Stimulated activated CD8-positive, alpha-beta memory T cell treated with anti-CD3 and anti-CD28 coated beads, Interleukin-4, amount 100 ng/mL, for 1 hour (primary cell): ENCODE measurements at places on chromosomes 4 and X.

- no peak for DNase-seq
These were observed 11.3 kb downstream of the EVC start for GRCh38 chr4:5722328-5722727.

- no peak for DNase-seq
These were observed 102.7 kb downstream of the TRAM1L1 start for GRCh38 chr4:116982656-116983055.

DNA sequence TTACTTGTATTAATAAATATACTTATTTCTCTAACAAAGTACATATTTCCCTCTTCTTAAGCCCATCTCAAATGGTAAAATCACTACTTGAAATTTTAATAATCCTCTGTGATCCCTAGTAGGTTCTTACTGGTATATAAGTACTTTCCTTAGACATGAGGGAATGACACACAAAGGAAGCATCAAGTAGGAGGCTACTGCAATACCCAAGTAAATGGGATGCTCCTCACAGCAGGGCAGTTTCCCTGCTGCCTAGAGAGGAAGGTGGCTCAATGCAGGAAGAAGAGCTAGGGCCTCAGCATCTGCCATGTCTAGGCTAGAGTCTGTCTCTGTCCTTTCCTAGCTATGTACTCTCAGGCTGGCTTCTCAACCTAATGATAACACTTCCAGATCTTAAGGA, 122.1 kb upstream of the DIPK2B start:
- DNase-seq = no peak

DNA sequence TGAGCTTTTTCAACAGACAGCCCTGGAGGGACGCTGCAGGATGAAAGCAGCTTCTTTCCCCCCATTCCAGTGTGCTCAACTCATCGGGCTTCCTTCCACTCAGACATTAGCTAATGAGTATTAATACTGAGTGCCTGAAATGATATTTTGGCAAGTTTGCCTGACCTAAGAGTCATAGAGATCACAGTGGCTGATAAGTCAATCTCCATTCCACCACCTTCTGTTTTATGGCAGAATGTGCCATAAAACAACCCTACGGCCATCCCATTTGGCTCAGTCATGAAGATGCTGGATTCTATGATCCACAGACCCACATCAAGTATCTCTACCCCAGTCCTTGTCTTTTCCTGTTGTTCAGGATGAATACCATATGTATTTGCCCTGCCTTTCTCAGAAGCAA, 48.3 kb upstream of the MAB21L2 start:
- DNase-seq = no peak

GRCh38 chrX:37672563-37672962, 13.0 kb upstream of the XK start:
- DNase-seq = no peak

- no peak for DNase-seq
These were observed 16.4 kb downstream of the ZNF732 start for GRCh38 chr4:288891-289290.

- DNase-seq = no peak
These were observed 12.7 kb upstream of the PAQR3 start for GRCh38 chr4:78951862-78952472.

GRCh38 chr4:147994491-147995385, 262.9 kb downstream of the ARHGAP10 start:
- no peak for DNase-seq

GRCh38 chrX:13223868-13224567, 95.8 kb downstream of the ATXN3L start:
- no peak for DNase-seq

GRCh38 chrX:103688946-103689345, 2.4 kb upstream of the MORF4L2 start:
- DNase-seq = no peak

DNA sequence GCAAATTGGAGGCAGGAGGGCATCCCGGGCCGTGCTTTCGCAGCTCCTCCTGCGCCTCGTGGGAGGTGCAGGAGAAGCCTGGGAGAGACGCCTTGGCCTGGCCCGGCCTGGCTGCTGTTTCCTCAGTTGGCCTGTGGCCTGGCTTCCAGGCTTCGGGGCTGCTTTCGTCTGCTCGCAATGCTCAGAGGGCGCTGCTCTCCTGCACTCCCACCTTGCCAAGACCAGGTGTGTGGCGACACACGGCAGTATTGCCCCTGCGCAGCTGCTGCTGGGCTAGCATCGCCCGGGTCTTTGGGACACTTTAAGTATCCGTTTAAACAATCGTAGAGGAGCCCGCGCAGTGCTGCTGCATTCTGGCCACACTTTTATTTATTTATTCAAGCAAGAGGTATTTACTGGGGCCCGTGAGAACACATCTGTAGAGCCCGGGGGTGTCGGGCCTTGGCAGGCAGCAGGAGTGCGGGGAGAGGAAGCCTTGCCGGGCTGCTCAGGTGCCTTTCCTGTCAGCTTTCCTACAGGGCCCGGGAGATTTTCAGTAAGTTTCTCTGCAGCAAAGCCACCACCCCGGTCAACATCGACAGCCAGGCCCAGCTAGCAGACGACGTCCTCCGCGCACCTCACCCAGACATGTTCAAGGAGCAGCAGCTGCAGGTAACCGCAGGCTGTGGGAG, 26.2 kb upstream of the HGFAC start:
- no peak for DNase-seq

GRCh38 chr4:53497487-53498244, 93.6 kb downstream of the LNX1 start:
- no peak for DNase-seq

- DNase-seq = no peak
These were observed 90.9 kb upstream of the SPRY1 start for GRCh38 chr4:123305736-123306135.

DNA sequence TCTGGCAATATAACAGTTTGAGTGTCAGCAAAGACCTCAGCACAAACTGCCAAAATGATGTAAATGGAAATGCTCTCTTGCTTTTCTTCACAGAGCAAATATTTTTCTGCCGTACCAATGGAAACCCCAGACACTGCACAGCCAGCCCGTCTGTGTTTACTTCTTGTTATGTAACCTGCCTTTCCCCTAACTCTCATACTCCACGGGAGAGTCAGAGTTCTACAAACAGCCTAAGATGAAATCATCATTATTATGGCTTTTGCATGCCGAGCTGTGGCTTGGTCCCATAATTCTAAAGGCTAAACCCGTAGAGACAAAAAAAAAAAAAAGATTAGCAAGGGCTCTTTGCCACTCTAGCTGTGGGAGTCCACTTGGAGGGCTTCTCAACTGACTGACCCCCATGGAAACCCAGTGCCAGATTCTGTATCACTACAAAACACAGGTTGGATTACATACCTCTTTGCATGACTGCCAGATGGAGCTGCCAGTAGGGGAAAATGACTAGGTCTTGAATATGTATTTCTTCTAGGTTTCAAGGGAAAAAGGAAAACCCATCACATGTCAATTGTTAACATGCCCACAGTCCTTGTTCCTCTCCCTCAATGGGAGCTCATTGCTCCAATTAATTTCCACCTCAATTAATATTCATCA, 197.2 kb upstream of the CNKSR2 start:
- DNase-seq = no peak

- DNase-seq = no peak
These were observed 452.4 kb downstream of the BCOR start for GRCh38 chrX:39645178-39645895.

GRCh38 chr4:172992648-172993378, 175.8 kb upstream of the GALNT7 start:
- DNase-seq = no peak

GRCh38 chr4:123200051-123200940, 196.3 kb upstream of the SPRY1 start:
- no peak for DNase-seq

DNA sequence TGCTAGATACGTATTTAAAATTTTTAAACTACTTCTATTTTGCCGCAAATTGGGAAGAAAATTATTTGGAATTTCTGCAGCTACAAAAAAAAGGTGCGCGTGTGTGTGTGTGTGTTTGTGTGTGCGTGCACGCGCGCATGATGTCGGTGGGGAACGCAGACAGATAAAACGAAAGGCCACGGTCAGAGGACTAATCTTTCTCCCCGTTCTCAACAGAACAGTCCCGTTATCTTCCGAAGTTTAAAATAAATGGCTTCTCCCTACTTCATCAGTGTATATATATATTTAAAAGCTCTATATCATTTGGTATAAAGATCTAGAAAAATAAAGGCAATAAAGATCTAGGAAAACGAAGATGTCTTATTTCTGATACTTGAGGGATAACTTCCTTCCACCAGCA, 1.5 kb downstream of the MGARP start:
- no peak for DNase-seq

- no peak for DNase-seq
These were observed 159.8 kb upstream of the JADE1 start for GRCh38 chr4:128649575-128650205.

- no peak for DNase-seq
These were observed 191.2 kb downstream of the FRMPD4 start for GRCh38 chrX:12329476-12329875.

- no peak for DNase-seq
These were observed 343.1 kb downstream of the GRID2 start for GRCh38 chr4:92646826-92647225.
